Ascending aorta (tissue), 2 donors: ENCODE measurements at places on chromosomes 7 and 10. TPM values are rescaled to one million over a fixed set of nuclear protein-coding genes. Genes with fewer than 3 reads are reported as not detected.

OR2AE1 gene
- total RNA-seq: not detected

- no peak for DNase-seq
Measured at GRCh38 chr10:75347186-75347585, 54.4 kb downstream of the ZNF503 start.

GRCh38 chr10:13924040-13924725 lies 337.4 kb downstream of the PRPF18 start:
- DNase-seq: no peak

DNA sequence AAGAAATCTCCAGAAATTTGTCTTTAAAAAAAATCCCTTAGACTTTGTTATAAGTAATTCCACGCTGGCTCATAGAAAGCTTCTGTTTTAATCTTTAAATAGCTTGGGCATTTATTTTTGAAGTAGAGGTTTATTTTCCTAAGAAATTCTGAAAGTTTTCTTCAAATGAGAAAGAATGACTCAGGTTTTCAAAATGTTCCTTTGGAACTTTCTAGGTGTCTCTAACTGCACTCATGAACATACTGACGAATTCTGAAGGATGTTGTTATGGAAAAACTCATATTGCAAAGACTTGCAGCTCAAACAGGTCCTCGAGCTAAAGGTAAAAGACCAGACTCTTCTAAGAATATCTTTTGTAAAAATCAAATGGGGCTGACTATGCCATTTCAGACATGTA lies 10.7 kb downstream of the DGKI start:
- no peak for DNase-seq

- DNase-seq: no peak
Measured at GRCh38 chr10:96873756-96874467, 41.8 kb downstream of the LCOR start.

- DNase-seq: no peak
Measured at GRCh38 chr10:114492351-114493037, 88.2 kb upstream of the AFAP1L2 start.

DNA sequence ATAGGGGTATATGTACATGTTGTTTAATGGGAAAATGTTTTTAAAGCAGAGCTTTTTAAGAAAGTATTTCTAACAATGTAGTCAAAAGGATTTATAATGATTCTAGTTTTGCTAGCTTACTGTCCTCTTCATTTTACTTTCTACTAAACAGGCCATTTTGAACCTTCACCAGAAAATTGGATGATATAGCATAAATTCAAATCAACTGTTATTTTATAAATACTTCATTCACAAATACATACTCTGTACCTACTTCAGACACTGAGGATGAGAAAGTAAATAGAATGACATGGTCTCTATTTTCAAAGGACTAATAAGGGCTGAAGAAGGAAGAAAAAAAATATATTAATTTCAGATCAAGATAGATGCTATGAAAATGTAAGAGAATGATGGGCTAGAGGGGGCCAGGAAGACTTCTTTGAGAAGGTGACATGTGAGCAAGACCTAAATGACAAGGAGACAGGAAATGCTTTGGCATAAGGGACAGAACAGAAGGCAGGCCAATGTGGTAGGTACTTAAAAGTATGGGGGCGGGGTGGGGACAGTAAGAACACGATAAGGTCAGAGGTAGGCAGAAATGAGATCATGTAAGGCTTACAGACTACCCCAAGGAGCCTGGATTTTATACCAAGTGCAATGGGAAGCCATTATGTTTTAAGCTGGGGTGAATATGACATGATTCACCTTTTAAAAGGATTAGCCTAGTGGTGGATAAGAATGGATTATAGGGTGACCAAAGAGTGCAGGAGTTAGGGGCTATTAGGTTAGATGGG lies 5.2 kb downstream of the NAMPT start:
- no peak for DNase-seq

DNA sequence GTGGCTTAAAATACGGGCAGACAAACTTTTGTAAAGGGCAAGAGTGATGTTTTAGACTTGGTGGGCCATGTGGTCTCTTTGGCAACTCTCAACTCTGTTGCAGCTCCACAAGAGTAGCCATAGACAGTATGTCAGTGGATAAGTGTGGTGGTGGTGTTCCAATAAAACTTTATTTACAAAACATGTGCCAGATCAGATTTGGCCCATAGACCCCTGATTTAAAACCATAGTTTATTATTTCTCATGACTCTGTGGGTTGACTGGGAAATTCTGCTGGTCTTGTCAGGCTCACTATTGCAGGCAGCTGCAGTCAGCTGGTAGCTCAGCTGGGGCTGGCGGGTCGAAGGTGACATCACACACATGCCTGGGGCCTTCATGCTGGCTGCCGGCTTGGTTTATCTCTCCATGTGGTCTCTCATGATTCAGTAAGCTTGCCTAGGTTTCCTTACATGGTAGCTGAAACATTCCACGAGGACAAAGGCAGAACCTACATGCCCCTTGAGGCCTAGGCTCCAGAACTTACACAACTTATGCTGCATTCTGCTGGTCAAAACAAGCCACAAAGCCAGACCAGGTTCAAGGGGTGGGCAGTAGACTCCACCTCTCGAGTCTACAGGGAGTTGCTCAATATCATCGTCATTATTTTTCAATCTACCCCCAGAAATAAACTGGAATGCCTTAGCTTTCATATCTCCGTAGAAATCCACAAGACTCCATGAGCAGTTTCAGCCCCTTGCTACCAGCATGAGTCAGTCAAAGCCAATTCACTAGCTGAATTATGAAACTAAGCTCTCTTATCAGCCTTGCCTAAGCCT lies 245.7 kb downstream of the WDR11 start:
- DNase-seq: no peak

- no peak for DNase-seq
Measured at GRCh38 chr7:129574487-129574886, 37.0 kb upstream of the NRF1 start.

LLCFC1 gene
- not detected for total RNA-seq

DNA sequence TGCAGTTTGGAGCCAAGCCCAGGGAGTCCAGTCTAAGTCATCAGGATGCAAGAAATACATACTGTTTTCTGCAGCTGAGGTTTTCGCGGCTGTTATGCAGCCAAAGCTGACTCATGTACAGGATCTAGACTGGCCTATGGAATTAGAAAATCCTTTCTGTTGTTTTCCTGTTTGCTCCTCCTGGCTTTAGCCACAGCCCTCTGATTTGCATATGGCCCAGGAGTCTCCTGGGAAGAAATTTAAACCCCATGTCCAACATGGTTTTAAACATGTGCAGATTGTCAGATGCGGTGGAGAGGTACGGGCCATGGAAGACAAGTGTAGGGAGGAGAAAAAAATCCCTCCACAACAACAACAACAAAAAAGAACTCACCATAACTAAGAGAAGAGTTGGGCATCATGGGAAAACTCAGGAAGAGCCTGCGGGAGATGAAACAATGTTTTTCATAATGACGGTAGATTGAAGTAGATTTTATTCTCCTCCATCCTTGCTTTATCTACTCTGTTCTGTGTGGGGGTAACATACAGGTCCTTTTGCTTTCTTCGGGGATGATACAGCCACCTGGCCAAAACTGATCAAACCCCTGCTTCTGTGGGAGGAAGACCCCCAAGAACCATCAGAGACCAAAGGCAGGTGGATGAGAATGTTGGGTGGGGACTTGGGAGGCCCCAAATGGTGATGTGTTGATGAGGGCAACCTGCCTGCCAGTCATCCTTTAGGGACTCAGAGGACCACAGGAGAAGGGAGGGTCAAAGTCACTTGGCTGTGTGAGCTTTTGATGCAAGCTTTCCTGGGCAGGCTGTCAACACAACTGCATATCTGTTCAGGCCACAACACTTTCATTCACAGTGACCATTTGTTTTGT lies 29.8 kb upstream of the GNA12 start:
- no peak for DNase-seq

SORCS3 gene
- not detected for total RNA-seq

GRCh38 chr7:111439977-111440376 lies 122.3 kb downstream of the IMMP2L start:
- no peak for DNase-seq
